Left ventricle myocardium superior (tissue), 1 donor: ENCODE measurements at places on chromosomes 6 and 20. TPM values are rescaled to one million over a fixed set of nuclear protein-coding genes. Genes with fewer than 3 reads are reported as not detected.

Gene GTSF1L
- total RNA-seq, result not detected

Gene NCOA7
- total RNA-seq, result 10.2 TPM

Gene ANGPT4
- 0.05 TPM for total RNA-seq

Gene PHACTR3
- total RNA-seq, result 6.8 TPM

Gene SLC22A1
- 0.17 TPM for total RNA-seq

Gene DTNBP1
- total RNA-seq, result 27.0 TPM

Gene BNIP5
- total RNA-seq, result not detected

Gene ALDH5A1
- total RNA-seq, result 31.2 TPM

Gene MUC22
- total RNA-seq, result 0.22 TPM

Gene PAQR8
- 1.8 TPM for total RNA-seq

Gene OVOL2
- not detected for total RNA-seq

Gene TRIM10
- not detected for total RNA-seq

Gene PTGIS
- 24.0 TPM for total RNA-seq

Gene CDH26
- total RNA-seq, result 1.6 TPM

Gene ADGRF1
- not detected for total RNA-seq

Gene ASIP
- total RNA-seq, result 9.5 TPM

Gene SLC17A4
- not detected for total RNA-seq

Gene SMPD2
- total RNA-seq, result 5.7 TPM

Gene F13A1
- 100 TPM for total RNA-seq

Gene GFOD1
- total RNA-seq, result 33.7 TPM

Gene SLA2
- total RNA-seq, result 0.47 TPM

Gene TCF15
- total RNA-seq, result 11.8 TPM

Gene LY6G6D
- not detected for total RNA-seq
